ENCODE measurements at places on chromosomes 1 and 21.

GRCh38 chr1:45331436-45332345, 5.0 kb downstream of the HPDL start:
- DNase-seq: no peak

- DNase-seq: no peak
These were observed 7.8 kb upstream of the CHI3L2 start for GRCh38 chr1:111219557-111220286.

DNA sequence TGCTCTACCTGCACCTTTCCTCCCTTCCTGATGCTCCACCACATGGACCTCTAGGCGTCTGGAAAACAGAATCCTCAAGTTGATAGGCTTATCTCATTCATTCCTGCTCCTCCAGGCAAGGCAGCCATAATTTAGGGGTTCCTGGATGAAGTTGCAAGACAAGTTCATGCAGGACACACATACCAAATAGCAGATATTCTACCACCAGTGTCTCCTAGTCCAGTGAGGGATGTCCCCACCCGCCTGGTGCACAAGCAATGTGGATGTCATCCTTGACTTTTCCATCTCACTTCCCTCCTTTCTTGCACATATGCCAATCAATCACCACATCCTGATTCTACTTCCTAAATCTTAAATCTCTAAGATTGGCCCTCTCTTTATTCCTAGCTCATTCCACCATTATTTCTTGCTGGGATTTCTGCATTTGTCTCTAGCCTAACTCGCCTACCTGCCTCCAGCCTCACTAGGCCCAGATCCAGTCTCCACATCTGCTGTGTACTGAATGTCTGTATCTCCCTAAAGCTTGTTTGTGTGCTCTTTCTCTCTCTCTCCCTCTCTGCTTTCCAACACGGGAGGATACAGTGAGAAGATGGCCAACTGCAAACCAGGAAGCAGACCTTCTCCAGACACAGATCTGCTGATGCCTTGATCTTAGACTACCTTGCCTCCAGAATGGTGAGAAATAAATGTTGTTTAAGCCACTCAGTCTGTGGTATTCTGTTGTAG, 40.5 kb downstream of the CD34 start:
- DNase-seq: no peak

DNA sequence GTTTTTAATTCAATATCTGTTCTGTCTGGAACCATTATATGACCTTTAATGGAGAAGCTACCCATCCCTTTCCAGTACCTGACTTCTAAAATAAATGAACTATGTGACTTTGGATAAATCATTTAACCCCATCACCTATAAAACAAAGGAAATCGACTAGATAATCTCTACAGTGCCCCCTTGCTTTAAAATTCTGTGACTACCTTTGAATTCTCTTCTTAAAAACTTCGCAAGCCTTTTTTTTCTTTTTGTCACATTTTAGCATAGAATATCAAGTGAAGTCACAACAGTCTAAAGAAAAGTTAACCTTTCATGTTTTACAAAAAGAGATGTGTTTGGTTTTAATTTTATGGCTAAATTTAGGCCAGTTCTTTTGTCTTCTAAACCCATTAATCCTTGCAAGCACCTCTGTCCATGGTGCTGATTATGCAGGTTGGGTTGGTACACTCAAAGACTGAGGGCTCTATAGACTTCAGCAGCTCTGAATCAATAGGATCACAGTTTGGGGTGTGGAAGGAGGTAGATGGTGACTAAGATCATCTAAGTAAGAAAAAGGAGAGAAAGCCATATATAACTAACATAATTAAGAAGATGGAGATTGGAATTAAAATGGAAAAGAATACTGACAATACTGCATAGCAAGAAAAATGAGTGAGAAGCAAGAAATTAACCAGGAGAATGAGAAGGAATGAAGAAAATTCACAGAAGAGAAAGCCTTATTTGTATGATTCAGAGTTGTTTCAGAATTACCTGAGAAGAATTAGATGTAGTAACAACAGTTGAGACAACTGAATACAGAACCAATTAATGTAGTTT, 59.2 kb downstream of the TBX15 start:
- DNase-seq: no peak

- no peak for DNase-seq
These were observed 87.3 kb downstream of the KCNJ6 start for GRCh38 chr21:37828991-37829390.

DNA sequence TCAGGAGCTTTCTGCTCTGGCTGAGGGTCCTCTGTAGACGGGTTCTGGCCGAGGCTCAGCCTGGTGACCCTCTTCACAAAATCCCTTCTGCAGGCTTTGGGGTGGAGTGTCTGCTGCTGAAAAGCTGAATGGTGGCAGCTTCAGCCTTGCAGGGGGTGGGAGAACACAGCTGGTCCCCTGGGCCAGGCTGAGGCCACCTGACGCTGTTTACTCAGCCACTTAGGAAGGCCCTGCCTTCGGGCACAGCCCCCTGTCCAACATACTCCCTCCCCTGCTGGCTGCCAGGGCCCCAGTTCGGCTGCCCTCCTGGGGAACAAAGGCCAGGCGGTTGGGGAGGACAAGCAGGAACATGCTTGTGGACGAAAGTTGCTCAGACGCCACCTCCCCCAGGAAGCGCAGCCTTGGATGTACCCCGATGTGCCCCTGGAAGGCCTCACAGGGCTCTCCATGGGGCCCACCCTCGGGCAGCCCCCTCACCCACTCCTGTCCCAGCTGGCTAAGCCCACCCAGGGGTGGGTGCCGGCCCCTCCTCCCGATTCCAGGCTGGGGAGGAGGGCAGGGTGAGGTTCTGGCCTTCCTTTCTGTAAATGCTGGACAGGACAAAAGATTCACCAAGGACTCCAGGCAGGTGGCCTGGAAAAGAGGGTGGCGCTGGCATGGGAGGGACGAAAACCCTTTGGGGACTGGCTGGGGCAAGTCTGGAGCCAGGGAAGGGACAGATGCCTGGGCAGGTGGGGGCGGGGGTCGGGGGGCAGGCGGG, at the start of gene ANKRD65:
Gene ANKRD65 (minus strand): TSS at position 130 of the 760 bp plus-strand sequence. CDS start 271 bp downstream, outside the sequence.
- DNase-seq: peak; percentile 94

GRCh38 chr1:93042187-93043056, 36.7 kb upstream of the MTF2 start:
- DNase-seq: no peak

DNA sequence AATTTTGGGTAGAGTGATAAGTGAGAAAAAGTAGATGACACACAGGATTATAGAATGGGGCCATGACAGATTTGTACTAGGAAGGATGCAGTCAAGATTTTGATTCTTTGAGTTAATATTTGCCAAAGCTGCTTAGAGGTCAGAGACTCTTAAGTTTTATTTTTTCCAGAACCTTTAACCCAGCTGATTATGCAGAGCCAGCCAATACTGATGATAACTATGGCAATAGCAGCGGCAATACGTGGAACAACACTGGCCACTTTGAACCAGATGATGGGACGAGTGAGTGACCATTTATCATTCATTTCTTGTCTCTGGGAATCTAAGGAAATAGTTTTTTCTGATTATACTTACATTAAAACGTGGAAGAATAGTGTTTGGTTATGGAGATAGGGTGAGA, 16.1 kb downstream of the UBAP2L start:
- no peak for DNase-seq

DNA sequence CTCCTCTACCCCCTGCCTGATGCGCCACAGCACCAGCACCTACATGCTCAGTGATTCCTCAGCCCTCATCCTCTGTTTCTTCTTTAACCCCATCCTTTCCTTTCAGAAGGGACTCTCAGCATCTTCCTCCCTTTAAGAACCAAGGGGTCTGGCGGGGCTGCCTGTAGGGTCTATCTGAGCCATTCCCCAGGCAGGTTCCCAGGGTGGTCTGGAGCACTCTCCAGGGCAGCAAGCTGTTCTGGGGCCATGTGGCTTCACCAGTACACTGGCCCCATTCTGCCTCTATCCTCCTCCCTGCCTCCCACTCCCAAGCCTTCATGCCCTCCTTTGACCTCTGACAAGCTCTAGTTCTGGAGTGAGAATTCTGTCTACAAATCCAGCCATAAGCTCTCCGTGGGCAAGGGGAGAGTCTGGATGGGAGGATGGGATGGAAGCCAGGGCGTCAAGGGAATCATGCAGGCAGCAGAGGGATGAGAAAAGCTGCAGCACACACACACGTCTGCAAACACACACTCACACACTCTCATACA, 10.4 kb downstream of the BATF3 start:
- no peak for DNase-seq

DNA sequence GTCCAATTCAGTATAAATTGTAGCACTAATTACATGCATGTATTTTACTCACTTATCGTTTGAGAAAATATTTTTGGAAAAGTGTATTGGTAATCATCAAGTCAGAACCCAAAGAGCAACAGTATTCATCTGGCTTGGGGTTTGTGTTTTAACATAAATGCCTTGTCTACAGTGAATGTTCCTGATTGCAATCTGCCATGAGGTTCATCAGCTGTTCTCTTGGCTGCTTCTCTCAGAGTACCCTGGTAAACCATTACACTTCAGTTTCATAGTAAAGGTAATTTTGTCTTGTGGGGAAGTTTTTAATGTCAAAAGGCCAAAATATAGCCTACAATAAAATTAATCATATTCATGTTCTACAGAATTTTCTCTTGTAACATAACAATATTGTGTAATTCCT, 150.3 kb downstream of the IFI44 start:
- no peak for DNase-seq

DNA sequence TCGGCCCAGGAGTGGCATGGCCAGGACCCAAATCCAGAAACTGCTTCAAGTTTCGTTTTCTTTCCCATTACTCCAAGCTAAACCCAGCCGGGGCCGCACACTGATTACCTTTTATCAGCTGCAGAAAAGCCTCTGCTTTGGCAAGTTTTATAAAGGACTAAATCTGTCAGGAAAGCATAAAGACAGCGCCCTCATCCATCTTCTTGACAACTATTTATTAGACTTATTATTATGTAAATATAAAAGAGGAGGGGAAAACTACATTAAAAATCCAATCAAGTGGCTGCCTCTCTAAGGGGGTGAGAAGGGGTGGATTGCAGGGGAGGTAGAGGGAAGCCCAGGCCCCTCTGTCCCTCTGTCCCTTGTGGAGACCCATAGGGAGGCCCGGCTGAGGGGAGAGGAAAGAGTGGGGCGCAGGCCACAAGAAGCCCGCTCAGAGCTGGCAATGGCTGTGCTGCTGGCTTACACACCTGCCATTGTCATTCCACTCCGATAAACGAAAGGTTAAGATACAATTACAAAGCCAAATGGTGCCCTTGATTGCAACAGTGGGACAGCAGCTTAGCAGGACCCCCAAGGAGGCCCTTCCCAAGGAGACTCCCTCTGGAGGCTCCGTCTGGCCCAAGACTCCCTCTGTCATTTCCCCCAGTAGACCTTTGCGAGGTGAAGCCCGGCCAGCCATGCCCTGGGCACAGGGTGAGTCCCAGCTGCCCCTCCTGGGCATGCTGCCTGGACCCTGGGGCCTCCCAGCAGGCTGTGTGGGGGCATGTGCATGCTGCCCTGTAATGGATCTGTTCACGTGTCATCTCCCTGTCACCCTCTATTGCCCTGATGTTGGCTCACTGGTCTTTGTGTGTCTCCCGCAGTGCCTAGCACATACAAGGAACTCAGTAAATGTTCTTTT, 45.4 kb downstream of the KCND3 start:
- DNase-seq: no peak

- DNase-seq: no peak
These were observed 55.2 kb downstream of the S100B start for GRCh38 chr21:46549650-46550049.

- DNase-seq: peak; percentile 27
These were observed 45.4 kb upstream of the USP1 start for GRCh38 chr1:62391369-62391971.

DNA sequence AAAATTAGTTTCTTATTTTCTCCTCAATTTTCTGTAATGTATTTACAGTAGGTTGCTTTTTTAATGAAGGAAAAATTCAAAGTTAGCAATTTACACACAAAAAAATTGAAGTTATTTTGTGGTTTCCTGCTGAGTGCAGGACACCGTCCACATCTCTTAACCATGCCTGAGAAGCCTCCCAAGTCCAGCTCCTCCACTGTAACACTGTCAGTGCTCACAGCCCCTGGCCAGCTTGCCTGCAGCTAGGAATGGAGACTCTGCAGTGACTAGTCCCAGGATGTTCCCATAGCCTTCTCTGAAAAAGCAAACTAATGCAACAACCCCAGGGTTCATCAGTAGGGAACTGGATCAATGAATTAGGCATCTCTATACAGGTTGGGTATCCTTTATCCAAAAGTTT, 3.5 kb downstream of the A3GALT2 start:
- DNase-seq: no peak

DNA sequence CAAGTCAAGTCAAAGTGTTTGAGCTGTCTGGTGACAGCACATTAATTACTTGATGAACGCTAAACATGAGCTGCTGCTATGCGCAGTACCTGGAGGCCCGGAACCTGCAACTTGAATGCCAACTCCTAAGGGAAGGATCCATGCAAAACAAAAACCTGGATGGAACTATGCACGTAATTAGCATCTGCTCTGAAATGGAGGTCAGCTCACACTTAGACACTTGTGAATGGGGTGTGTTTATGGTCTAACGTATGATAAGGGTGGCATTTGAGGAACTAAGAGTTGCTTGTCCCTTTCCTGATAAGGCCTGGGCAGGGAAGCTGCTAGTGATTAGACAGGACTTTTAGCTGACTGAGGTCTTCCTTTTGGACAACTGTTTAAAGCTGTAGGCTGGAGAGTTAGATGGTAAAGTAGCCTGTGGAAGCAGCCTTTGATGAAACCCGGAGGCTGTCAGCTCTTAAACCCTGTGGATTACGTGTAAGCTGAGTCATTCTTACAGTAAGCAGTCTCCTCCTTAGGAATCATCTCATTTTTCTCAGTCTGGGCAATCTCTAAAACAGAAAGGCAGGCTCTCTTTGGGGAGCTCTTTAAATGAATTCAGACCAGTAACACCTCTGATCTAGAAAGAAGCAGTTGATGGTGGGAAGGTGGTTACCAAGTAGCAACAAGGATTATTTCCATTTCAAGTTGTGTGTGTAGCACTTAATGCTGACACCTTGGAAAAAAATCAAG, 6.8 kb downstream of the TENT5C start:
- DNase-seq: no peak

DNA sequence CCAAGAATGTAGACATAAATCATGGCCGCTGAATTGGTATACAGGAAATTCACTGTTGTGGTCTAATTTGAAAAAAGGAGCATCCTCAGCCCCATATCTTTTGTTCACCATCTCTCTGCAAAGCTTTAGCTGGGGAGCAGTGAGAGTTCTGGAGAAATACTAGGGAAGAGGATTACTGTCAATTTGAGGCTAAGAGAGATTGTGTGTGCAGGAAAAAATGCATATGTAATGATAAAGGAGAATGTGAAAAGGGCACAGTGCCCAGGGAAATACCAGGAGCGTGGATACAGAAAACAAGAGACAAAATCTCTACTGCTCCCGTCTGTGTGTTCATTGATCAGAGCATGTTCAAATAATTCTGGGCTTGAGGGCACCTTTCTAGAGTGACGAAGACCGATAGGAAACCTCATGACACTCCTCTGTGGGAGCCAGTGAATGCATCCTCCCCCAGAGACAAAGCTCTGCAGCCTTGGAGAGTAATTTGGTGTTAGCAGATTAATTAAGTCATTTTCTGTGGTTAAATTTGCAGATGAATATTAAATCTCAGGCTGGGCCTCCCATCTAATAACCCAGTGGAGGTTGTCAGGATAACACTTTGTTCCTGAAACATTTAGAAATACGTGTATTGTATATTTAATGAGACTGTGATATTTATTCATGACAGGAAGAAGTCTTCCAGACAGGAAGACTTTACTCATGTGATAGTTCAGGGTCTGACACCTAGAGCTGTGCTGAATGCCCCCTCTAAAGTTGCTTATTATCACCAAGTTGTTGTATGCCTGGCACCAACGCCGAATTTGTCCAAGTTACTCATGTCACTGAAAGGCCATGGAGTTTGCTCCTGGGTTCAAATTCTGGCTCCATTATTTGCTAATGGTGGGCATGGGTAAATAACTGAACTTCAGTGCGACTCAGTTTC, 287.3 kb upstream of the SGIP1 start:
- DNase-seq: no peak

- DNase-seq: no peak
These were observed 63.3 kb downstream of the PLPP3 start for GRCh38 chr1:56515898-56516538.
